ENCODE measurements at places on chromosomes 11 and 22.
A peak's percentile ranks its signal among the peaks of the same experiment; 100 is the strongest.

- DNase-seq, result no peak
Observed at GRCh38 chr11:71103266-71103665, 149.1 kb downstream of the SHANK2 start.

DNA sequence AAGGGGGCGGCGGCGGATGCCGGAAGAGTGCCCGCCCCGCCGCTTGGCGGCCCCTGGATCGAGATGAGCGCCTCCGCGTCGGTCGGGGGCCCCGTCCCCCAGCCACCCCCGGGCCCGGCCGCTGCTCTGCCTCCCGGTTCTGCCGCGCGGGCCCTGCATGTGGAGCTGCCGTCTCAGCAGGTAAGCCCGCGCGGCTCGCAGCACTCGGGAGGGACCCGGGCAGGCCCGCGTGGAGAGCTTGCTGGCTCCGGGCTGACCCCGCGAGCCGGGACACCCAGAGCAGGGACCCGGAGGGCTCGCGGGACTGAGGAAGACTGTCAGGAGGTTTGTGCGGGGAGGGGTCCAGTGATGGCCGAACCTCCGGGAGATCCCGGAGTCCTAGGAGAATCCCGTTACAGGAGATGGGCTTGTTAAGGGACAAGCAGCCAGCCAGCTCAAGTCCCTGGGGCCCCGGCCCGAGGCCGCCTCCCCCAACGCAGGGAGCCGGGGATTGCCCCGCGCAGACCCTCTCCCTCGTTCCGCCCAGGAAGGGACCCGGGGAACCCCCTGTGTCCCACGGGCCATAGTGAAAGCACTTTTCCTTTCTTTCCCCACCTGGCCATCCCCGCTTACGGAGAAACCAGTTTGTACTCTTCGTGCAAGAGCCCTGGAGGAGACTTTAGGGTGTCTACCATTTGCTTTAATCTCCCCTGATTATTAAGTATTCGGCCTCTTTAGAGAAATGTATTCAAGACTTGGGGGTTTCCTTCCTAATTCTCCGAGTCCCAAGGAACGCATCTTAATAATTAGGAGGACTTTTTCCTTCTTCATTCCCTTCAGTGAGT lies 547 bp downstream of the UVRAG start:
- peak; percentile 34 for DNase-seq

- no peak for DNase-seq
Observed at GRCh38 chr11:64777449-64778222, 706 bp downstream of the SF1 start.

GRCh38 chr11:100866453-100866852 lies 179.4 kb downstream of the ARHGAP42 start:
- DNase-seq, result no peak

- DNase-seq, result no peak
Observed at GRCh38 chr11:47891886-47892285, 43.7 kb upstream of the NUP160 start.

GRCh38 chr22:49159711-49160110 lies 668.0 kb downstream of the BRD1 start:
- DNase-seq, result no peak
